ENCODE measurements at places on chromosomes 3 and 15. TPM values are rescaled to one million over a fixed set of nuclear protein-coding genes. Genes with fewer than 3 reads are reported as not detected.

DNA sequence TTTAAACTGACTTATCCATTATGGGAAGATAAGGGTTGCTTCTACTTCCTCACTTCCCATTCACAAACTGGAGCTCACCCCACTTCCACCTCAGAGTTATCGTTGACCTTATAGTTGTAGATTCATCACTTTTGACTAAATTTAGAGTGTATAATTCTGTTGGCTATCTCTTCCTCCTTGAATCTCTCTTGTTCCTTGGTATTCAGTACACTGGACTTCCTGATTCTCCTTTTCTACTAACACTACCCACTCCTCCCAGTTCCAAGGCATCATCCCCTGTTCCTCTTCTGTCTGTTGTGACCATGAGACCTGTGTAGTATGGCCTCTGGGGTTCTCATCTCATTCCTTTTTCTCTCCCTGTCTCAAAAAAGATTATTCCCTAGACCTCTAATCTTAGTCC lies 5.9 kb upstream of the GPR87 start:
- DNase-seq = no peak

DNA sequence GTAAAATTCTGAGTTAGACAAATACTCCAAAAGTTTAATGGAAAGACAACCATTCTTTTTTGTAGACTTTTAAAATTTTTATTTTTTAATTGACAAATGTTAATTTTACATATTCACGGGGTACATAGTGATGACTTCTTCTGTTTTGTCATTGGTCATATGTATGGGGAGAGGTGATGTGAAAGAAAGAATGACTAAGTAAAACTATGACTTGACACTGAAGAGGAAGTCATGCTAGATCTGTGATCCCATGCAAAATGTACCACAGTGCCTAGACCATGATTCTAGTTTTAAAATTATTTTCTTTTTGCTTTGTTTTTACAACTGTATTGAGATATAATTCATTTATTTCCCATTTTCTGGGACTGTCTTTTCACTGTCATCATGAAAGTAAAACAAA lies 281.6 kb downstream of the MBNL1 start:
- DNase-seq = no peak

- no peak for DNase-seq
Measured at GRCh38 chr3:45568848-45569762, 25.4 kb upstream of the LIMD1 start.

- no peak for DNase-seq
Measured at GRCh38 chr15:84750583-84751092, 2.2 kb downstream of the ZNF592 start.

DNA sequence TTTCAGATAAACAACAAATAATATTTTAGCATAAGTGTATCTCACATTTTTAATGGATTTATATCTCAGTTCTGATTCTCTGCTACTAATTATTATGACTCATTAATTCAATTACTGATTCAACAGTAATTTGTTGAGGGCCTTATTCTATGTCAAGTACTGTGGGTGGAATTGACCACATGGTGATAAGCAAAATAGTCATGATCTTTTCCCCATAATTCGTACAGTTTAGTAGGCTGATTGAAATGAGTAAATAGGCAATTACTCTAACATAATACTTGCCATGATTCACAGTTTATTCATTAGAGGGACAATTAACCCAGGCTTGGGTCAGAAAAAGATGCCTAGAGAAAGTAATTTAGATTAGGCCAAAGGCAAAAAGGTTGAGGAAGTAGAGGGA lies 60.9 kb upstream of the SLC4A7 start:
- DNase-seq = no peak

- DNase-seq = no peak
Measured at GRCh38 chr15:91158415-91159394, 58.6 kb downstream of the SV2B start.

- no peak for DNase-seq
Measured at GRCh38 chr3:108183181-108183580, 39.0 kb downstream of the IFT57 start.

- no peak for DNase-seq
Measured at GRCh38 chr15:94236608-94237007, 5.2 kb downstream of the MCTP2 start.

Gene AGTR1
- total RNA-seq = 10.2 TPM

Gene BFSP2
- total RNA-seq = not detected

Gene SLITRK3
- not detected for total RNA-seq
